ENCODE measurements at places on chromosomes 6 and 20. TPM values are rescaled to one million over a fixed set of nuclear protein-coding genes. Genes with fewer than 3 reads are reported as not detected.

DNA sequence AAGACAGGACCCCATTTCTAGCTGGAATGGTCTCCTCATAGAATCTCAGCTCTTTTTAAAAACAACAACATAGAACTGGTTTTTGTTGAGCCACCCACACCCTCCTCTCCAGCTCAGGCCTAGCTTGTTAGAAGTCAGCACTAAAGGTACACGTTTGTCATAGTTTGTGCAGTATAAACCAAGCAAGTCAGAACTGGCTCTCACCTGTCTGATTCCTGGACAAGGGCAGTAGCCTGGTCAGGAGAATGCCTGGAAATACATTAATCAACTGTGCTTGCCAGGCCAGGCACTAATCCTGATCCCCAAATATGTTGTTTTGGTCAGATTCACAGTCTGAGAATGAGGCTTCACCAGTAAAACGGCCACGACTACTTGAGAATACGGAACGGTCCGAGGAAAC is 296.7 kb downstream of the ZFAND3 start:
- H3K4me1 ChIP-seq = peaks cover 10% of the 10 kb centered on the region
- no peak for DNase-seq
- H3K27ac ChIP-seq = no peak overlapping the region
- H3K27me3 ChIP-seq = no peaks in the 10 kb centered on the region
- peaks cover 3% of the 10 kb centered on the region for H3K36me3 ChIP-seq
- H3K4me3 ChIP-seq = no peak overlapping the region

Gene WFDC10A
- not detected for total RNA-seq

Gene IL17F
- total RNA-seq = not detected

DNA sequence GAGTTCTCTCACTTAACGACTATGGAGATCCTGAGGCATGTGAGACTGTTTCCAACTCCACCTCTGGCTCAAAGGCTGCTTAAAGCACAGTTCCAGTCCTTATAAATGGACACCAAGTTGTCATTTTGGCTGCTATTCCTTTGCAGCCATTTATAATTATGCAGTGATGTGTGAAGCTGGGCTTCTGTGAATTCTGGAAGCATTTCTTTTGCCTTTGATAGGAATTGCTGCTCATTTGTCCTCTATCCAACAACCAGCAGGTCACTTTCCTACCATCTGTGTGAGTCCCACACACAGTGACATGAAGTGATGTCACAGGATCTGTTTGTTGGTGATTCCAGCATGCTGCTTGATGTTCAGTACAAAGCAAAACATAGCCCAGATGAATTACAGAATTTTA is 28.5 kb upstream of the EFHC1 start:
- H3K36me3 ChIP-seq = peaks cover 4% of the 10 kb centered on the region
- no peaks in the 10 kb centered on the region for H3K27me3 ChIP-seq
- peaks cover 39% of the 10 kb centered on the region for H3K4me1 ChIP-seq
- H3K27ac ChIP-seq = peak overlapping the region; percentile 45

GRCh38 chr20:60123096-60123495 is 164.9 kb downstream of the CDH26 start:
- H3K36me3 ChIP-seq = no peaks in the 10 kb centered on the region
- peaks cover 26% of the 10 kb centered on the region for H3K27me3 ChIP-seq
- DNase-seq = no peak
- H3K27ac ChIP-seq = no peak overlapping the region
- peaks cover 13% of the 10 kb centered on the region for H3K4me1 ChIP-seq

DNA sequence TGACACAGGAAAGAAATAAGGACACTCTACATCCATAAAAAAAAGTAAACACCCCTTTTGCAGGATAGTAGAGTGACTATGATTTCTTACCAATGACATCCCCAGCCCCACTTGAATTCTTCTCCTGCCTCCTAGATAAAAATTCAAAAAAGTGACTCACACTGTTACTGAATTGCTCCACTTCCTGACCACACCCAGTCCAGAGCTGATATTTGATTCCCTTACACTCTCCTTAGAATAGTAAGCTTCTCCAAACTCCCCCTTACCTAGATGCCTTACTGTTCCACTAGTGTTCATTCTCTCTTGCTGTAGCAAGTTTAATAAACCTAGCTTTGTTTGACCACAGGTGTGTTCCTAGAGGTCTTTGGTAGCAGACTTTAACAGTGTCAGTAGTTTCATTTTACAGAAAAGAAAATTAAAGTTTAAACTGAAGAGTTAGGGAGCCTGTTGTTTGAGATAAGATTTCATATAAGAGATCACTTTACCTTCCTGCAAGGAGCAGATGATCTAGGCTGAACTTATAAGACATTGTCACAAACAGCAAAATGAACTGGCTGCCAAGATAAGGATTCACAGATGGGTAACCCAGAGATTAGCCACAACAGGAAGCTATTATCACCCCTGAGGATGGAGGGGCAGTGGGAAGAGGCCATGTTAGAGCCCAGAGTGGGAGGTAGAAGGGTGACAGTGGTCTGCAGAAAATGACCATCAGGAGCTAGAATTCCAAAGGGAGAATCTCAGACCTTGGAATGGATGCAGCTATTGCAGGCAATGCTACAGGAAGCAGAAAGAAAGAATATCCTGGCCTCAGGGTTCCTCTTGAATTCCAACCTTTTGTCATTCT is 28.4 kb upstream of the BTN3A2 start:
- DNase-seq = no peak
- H3K36me3 ChIP-seq = no peaks in the 10 kb centered on the region
- H3K4me1 ChIP-seq = peaks cover 3% of the 10 kb centered on the region
- H3K27ac ChIP-seq = no peak overlapping the region
- no peak overlapping the region for H3K4me3 ChIP-seq

Gene INSM1
- 46.1 TPM for total RNA-seq

DNA sequence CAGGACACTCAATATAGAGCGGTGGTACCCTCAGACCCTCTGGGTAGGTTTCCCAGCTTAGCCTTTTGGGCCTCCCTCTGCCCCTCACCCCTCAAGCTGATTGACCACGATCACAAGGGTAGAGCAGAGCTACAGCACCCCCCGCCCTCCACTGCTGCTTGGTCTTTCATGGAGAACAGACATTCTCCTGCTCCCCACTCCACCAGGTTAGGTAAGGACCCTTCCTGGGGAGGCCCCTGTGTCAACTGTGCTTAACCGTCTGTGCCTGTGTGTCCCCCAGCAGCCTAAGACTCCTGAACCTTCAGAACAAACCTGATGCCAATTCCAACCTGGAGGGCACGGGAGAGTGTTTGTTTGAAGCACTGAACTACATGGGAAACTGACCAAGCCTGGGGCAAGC is 11.8 kb downstream of the MYH7B start:
- H3K27ac ChIP-seq = no peak overlapping the region
- H3K4me3 ChIP-seq = no peak overlapping the region
- DNase-seq = no peak
- peaks cover 5% of the 10 kb centered on the region for H3K27me3 ChIP-seq
- H3K4me1 ChIP-seq = no peaks in the 10 kb centered on the region

GRCh38 chr20:51085769-51086168 is 62.9 kb upstream of the KCNG1 start:
- no peak for DNase-seq
- H3K4me1 ChIP-seq = peaks cover 8% of the 10 kb centered on the region
- no peaks in the 10 kb centered on the region for H3K36me3 ChIP-seq
- no peak overlapping the region for H3K27ac ChIP-seq
- H3K27me3 ChIP-seq = peaks cover 20% of the 10 kb centered on the region

- no peaks in the 10 kb centered on the region for H3K4me1 ChIP-seq
- H3K27me3 ChIP-seq = no peaks in the 10 kb centered on the region
- peaks cover 14% of the 10 kb centered on the region for H3K36me3 ChIP-seq
- no peak overlapping the region for H3K4me3 ChIP-seq
Observed at GRCh38 chr6:89758830-89759229, 60.8 kb downstream of the MDN1 start.

Gene IER3
- 23.2 TPM for total RNA-seq
